H7 (cell line): ENCODE measurements at places on chromosomes 3 and 15.

DNA sequence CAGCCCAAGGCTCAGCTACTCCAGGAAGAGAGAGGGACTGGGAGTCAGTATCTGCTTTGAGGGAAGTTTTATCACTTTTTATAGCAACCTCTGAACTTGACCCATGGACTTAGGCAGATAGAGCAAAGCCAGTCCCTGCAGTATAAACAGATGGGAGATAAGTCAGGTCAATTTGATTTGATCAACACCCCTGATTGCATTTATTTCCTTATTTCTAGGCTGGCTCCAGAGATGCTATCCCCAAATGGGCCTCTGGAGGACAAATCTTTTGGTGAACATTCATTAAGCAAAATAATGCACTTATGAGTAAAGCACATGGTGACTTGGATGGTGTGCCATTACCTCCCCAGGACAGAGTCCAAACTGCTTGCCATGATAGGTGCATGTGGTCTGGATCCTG lies 8.9 kb upstream of the IDH3A start:
- DNase-seq: no peak

GRCh38 chr3:111362381-111363009 lies 179.5 kb upstream of the CD96 start:
- no peak for DNase-seq

DNA sequence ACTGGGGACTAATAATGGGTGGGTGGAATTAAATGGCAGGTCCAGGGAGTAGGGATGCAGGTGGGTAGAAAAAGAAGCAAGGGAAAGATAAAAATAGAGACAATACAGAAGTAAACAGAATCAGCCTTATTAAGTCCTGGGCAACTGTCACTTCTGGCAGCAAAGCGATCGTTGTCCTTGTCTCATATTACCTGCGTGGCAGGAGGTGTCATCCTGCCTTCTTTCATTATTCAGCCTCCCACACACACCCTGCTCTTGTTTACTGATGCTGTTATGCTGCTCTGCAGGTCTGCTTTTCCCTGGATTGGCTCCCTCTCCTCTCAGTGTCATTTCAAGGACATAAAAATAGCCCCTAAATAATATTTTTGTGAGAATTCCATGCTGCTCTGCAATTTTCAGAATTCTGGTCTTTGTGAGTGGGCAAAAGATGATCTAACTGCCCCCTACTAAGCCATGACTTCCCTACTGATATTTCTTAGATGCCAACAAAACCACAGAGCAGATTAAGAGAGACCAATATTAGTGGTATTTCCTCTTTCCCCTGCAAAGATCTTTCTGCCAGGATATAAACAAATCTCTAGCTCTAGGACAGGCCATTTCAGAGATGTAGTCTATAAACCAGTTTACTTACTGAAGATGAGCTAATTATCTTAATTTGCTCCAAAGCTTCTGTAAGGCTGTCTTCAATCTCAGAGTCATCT lies 8.5 kb downstream of the VEPH1 start:
- no peak for DNase-seq

GRCh38 chr3:5218815-5219214 lies 31.3 kb downstream of the EDEM1 start:
- peak; percentile 32 for DNase-seq

DNA sequence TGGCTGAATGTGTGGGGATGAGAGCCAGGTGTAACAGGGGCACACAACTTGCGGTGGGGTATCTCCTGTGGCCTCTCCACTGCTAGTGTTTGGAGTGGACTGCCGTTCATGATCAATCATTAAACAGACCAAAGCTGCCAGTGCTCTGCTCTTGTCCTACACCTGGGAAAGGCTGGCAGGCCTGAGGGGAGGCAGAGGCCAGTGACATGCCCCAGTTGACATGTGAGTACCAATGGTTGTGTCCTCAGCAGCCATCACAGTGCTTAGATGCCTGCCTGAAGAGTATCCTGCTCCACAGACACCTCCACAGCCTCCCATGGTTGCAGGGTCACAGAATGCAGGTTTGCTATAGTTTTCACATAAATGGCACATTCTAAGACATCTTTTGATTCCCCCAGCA lies 348.4 kb downstream of the EPHB1 start:
- DNase-seq: no peak

DNA sequence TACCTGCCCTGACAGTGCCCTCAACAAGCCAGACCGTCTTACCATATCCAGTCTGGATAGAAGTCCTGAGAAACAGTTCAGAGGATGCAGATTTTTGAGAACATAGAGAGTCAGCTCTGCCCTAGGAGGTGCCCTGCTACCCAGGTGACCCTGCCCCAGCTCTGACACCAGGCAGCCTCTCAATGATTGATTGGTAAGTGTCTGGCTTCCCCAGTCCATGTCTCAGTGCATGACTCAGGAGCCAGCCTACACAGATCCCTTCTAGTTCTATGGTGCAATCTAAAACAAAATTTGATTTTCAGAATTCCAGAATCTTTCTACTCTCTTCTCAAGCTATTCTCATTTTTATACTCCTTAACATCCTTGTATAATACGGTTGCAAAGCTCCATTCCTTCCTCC lies 292.1 kb downstream of the VPS13C start:
- DNase-seq: no peak

GRCh38 chr3:196431181-196432136 lies 768 bp downstream of the UBXN7 start:
- DNase-seq: peak; percentile 87

DNA sequence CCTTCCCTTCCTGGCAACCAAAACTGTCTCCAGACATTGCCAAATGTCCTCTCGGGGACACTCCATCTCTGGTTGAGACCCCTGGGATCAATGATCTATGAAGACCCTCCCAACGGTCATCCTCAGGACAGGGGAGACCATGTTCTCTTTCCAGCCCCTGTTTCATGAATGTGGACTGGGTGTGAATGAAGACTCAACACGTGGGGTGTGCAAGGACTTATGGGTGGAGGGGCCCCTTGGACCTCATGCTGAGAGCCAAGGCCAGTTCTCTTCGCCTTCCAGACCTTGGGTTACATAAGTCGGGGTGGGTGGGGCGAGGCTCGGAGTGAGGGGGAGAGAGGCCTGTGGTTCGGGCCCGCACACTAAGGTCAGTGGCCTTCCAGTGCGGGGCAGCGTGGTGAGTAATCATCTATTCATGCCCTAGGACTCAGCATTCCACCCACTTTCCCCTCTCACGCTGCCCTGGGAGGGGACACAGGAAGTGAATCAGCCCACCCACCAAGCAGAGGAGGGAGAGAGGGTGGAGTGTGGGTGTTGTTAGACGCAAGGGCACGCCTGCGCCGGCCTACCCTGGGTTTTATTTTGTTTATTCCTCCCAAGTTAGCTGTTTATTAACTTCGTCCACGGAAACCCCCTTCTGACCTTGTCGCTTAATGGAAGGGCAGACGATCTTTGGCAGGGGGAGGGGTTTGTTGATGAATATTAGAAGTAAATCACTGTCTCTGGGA lies 6.7 kb downstream of the PAQR5 start:
- DNase-seq: no peak

- DNase-seq: no peak
Observed at GRCh38 chr15:86663304-86663703, 583.6 kb downstream of the AGBL1 start.

- no peak for DNase-seq
Observed at GRCh38 chr3:130644628-130645253, 101.9 kb downstream of the PIK3R4 start.

DNA sequence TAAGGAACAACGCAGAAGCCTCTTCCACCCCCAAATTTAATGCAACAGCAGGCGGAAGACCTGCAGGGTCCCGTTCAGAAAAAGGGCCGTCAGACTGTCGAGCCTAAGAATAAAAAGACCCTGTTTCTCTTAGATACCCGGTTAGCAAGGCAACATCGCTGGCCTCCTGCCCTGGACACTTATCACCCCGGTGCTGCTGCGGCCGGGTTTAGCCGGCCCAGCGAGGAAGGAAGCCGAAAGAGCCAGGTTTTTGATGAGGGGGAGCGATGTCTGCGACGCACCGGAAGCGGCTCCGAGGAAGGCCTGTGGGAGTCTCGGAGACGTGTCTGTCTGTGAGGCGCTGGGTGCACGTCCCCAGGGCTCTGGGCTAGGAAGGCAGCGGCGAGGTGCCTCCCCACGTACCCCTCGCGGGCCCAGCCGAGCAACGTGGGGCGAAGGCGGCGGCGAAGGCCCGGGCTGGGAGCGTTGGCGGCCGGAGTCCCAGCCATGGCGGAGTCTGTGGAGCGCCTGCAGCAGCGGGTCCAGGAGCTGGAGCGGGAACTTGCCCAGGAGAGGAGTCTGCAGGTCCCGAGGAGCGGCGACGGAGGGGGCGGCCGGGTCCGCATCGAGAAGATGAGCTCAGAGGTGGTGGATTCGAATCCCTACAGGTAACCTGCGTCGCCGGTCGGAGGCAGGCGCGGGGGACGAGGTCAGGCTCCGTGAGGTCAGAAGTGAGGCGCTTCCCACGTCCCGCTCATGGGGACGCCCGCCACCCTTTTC lies at the start of gene UBA5:
UBA5 (plus strand) TSS at position 278 of the 759 bp plus-strand sequence; CDS start at position 487, 209 bp downstream.
- peak; percentile 73 for DNase-seq

- DNase-seq: no peak
Observed at GRCh38 chr15:66593219-66593780, 27.5 kb upstream of the LCTL start.

GRCh38 chr3:196599734-196600128 lies 31.3 kb downstream of the FBXO45 start:
- DNase-seq: no peak

- peak; percentile 64 for DNase-seq
Observed at GRCh38 chr3:193240436-193240849, 579 bp upstream of the PLAAT1 start.

DNA sequence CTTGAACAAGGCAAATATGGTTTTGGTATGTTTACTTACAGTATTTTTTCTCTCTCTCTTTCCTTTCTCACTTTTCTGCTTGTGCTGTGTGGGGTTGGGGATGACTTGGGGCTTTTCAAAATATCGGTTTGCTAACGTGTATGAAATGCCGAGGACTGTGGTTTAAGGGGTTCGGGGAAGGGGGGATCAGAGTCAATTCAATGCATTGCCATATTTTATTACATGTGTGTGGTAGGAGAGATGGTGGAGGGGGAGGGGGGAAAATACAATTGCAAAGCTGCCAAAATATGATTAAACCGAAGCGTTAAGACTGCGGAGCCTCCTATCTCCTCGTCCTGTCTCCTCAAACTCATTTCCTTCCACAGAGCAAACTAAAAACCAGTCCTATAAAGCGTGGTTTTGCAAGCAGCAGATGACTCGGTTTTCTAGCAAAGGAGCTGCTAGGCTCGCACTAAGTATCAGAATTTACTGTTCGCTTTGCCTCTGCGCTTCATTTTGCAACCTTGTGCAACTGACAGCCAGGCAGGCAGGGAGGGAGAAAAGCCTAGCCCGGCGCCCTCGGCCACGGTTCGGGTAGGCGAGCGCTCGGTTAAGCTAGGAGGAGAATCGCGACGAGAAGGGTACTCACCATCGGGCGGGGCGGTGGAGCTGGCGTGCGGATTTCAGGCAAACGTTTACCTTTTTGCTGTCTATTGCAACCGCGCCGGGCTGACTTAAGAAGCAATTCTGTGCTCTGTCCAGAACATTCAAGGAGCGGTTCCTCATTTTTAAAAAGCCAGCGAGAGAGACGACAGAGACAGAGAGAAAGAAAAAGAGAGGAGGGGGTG lies 4.0 kb upstream of the NR2F2 start:
- peak; percentile 71 for DNase-seq

- DNase-seq: peak; percentile 51
Observed at GRCh38 chr15:77525400-77525811, 104.7 kb downstream of the HMG20A start.

DNA sequence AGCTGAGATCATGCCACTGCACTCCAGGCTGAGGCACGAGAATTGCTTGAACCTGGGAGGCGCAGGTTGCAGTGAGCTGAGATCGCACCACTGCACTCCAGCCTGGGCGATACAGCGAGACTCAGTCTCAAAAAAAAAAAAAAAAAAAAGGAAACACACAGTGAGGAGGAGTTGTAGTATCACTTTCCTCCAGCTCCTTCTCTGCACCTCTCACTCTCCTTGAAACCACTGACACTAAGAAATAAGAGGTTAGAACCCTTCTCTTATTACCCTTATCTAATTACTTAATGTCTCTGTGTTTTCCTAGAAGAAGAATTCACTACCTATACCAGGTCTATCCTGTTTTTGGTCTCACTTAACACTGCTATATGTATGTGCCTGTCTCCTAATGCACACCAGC lies 31.7 kb downstream of the RAB27A start:
- no peak for DNase-seq

GRCh38 chr3:58471025-58471887 lies 20.6 kb upstream of the KCTD6 start:
- no peak for DNase-seq

GRCh38 chr15:69482686-69483256 lies 30.2 kb downstream of the RPLP1 start:
- DNase-seq: no peak

GRCh38 chr3:143718463-143718862 lies 129.8 kb downstream of the SLC9A9 start:
- DNase-seq: peak; percentile 10

DNA sequence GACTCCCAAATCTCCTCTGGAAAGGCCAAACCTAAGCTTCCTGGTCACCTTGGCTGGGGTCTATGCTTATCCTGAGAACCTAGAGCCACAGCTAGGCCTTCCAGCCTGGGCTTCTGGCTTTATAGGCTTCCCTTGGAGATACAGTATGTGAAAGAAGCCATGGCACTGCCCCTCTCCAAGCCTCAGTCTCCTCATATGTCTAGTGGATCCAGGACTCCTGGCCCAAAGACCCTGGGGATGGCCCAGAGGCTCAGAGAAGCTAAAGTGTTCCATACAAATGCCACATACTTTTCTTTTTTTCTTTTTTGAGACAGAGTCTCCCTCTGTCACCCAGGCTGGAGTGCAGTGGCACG lies 8.6 kb downstream of the ACAA1 start:
- DNase-seq: no peak

DNA sequence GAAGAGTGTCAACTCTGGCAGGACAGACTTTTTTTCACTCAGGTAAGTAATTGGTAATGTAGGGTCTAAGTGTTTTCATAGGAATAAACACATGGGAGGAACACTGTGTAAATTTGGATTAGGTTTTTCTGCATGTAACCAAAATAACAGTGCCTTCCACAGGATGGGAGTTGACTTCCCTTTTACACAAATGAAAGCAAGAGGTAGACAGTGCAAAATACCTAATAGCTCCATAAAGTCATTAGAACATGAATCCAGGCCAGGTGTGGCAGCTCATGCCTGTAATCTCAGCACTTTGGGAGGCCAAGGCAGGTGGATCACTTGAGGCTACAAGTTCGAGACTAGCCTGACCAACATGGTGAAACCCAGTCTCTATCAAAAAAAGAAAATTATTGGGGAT lies 25.5 kb upstream of the MYO1E start:
- DNase-seq: no peak

DNA sequence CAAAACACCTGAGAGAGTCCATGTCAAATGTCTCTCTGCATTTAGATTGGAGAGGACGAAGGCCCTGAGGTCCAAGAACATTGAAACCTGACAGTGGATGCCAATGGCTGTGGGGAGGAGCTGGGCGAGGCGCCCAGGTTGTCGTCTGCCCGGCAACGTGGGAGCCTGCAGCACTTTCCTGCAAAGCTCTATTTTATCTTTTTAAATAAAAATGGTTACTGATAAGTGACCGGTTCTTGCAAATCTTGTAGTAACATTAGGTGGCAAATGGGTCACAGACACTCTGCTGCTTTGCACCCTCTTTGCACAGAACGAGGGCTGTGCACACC lies 19.5 kb upstream of the FANCD2 start:
- DNase-seq: no peak
